ENCODE measurements at places on chromosomes 1 and 21.
A peak's percentile ranks its signal among the peaks of the same experiment; 100 is the strongest.

- no peak for DNase-seq
- no peak overlapping the region for H3K27ac ChIP-seq
- H3K36me3 ChIP-seq = no peaks in the 10 kb centered on the region
- H3K4me1 ChIP-seq = no peaks in the 10 kb centered on the region
- no peaks in the 10 kb centered on the region for H3K27me3 ChIP-seq
Measured at GRCh38 chr1:87279966-87280535, 48.6 kb upstream of the LMO4 start.

DNA sequence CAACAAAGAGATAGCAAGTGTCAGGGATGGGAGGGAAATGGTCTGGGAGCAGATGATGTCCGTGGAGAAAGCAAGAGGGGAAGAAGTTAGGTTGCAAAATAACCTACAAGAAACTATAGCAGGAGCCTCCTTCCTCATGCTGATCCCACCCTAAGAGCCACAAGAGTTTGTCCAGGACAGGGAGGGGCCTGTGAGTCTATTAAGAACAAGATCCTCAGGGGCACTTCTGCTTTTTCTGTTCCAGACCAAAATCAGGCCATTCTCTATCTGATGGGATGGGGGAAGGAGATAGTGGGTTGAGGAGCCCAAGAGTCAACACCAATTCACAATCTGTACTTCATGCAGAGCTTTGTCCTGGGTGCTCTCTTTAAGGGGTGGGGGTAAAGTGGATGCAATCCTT lies 7.7 kb upstream of the ATP1A4 start:
- H3K4me3 ChIP-seq = no peak overlapping the region
- no peak for DNase-seq
- no peaks in the 10 kb centered on the region for H3K36me3 ChIP-seq
- H3K4me1 ChIP-seq = no peaks in the 10 kb centered on the region

DNA sequence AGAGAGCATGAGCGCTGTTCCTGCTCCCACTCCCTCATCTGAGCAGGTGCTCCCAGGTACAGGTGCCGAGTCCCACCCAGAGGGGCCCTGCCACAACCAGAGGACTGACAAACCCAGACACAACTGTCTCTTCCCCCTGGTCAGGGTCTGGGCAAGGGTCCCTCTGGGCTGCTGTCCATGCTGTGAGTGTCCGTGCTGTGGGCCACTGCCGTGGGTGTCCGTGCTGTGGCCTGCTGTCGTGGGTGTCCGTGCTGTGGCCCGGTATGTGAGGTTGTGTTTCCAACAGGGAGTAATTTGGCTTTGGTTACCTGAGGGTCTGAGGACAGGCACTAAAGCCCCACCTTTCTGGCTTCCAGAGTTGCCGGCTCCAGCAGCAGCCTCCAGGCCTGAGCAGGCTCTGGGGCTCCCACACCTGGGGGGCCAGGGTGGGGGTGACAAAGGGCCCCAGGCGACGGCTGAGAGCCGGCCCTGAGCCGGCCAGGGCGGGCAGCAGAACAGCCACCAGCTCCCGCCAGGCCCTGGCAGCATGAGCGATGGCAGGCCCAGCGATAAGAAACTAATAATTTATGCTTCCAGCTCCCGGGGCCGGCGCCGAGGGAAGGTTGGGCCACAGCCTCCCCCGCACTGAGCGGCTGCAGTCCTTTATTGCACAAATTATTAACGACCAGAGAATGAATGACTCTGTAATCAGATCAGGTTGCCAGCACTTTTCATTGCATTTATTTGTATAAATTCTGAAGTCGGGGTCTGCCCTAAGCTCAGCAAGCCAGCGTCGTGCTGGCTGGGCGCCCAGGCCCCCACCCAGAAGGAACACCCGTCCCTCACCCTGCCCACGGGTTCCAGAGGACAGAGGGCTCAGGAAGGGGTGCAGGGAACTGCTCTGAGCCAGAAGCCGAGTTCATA lies 7.3 kb upstream of the SAMD11 start:
- H3K4me1 ChIP-seq = peaks cover 74% of the 10 kb centered on the region
- no peak overlapping the region for H3K4me3 ChIP-seq
- DNase-seq = peak; percentile 79
- no peaks in the 10 kb centered on the region for H3K36me3 ChIP-seq

DNA sequence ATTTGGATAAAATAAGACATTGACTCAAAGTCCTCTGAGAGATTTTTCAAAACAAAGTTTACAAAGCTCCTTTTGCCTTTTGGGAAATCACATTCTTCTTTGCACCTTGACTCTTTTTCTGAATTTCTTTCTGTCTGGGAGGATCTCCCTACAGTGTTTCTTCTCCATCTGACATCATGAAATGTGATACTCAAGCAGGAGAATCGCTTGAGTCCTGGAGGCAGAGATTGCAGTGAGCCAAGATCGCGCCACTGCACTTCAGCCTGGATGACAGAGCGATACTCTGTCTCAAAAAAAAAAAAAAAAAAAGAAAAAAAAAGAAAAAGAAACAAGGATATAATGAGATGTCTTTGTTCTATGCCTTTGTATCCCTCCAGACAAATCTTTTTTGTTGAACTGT lies 13.3 kb upstream of the GRIK1 start:
- no peaks in the 10 kb centered on the region for H3K36me3 ChIP-seq
- H3K4me1 ChIP-seq = no peaks in the 10 kb centered on the region
- peak; percentile 5 for DNase-seq

DNA sequence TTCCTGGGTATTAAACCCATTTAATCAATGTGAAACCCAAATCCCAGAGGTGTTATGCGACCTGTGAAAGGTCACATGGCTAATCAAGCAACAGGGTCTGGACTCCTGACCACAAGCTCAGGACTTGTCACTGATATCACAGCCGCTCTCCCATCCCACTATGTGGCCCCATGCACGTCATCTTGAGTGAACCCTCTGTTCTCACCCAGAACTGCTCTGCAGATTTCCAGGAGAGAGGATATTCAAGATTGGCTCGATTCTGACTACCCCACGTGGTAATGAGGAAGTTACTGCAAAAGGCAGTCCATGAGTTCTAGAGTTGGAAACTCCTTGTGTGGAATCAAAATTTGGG lies 173.5 kb upstream of the ETV3 start:
- H3K4me1 ChIP-seq = peaks cover 2% of the 10 kb centered on the region
- H3K27ac ChIP-seq = no peak overlapping the region
- no peak overlapping the region for H3K4me3 ChIP-seq
- no peaks in the 10 kb centered on the region for H3K36me3 ChIP-seq

DNA sequence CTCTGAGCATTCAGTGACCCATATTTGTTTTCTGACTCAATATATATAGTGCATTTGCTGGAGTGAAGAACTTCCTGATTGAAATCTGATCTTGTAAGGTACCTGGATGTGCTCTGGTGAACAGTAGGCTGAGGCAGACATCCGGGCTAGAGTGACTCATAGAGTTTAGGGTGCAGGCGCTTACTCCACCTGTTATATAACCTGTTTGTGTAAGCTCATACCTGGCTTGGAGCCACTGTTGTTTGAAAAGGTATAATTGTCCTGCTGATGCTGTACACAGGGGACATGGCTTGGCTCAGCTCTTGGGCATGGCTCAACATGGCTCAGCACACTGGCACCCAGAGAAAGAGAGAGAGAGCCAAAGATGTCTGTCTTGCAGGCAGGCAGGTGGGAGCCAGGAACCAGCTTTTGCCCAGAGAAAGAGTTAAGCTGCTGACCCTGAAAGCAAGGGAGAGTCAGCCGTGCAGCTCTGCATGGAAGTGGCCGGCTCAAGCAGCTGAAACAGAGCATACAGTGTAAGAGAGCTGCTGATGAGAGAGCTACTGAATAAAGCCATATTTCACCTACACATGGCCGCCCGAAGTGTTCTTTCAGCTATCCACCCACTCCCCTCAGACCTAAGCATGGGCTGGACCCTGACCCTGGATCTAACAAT lies 43.2 kb downstream of the GJA5 start:
- no peak for DNase-seq
- H3K36me3 ChIP-seq = no peaks in the 10 kb centered on the region
- no peak overlapping the region for H3K27ac ChIP-seq
- peaks cover 6% of the 10 kb centered on the region for H3K27me3 ChIP-seq
- H3K4me1 ChIP-seq = no peaks in the 10 kb centered on the region
- H3K4me3 ChIP-seq = no peak overlapping the region

DNA sequence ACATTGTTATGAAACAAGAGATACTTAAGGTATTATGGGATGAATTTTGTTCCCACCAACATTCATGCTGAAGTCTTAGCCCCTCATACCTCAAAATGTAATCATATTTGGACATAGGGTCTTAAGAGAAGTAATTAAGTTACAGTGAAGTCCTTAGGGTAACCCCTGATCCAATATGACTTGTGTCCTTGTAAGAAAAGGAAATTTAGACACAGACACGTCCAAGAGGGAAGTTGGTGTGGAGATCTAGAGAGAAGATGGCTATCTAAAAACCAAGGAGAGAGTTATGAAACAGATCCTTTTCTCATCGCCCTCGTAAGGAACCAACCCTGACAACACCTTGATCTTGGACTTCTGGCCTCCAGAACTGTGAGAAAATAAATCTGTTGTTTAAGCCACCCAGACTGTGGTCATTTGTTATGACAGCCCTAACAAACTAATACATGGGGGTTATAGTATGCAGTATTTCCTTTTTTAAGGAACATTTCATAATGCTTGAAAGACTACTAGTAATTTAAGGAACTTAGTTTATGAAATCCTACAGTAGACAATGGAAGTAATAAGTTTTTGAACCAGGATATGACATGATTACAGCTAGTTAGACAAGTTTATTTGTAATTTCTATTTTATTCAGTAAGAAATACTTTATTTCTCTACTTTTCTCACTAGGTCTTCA lies 875.5 kb upstream of the ADGRL2 start:
- no peaks in the 10 kb centered on the region for H3K4me1 ChIP-seq
- H3K4me3 ChIP-seq = no peak overlapping the region
- DNase-seq = no peak
- H3K36me3 ChIP-seq = no peaks in the 10 kb centered on the region
- no peaks in the 10 kb centered on the region for H3K27me3 ChIP-seq
- no peak overlapping the region for H3K27ac ChIP-seq

DNA sequence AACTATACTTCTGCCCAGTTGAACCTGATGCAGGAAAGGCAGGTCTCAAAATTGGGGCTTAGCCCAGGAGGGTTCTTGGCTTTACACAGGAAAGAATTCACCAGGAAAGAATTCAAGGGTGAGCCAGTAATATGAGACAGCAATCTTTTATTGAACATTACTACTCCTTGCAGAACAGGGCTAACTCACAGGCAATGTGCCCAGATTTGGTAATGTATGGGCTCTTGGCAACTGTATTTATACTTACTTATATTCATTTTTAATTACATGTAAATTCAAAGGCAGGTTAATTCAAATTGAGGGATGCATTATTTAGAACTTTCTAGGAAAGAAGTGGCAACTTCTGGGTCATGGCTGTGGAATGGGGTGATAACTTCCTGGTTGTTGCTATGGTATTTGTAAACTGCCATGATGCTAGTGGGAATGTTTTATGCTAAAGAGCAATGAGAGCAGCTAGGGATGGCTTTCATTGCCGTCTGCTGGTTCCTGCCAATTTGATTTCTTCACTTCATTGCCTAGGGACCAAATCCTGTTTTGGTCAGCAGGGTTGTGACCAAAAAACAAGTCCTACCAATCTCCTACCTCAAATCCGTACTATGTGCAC lies 107.5 kb downstream of the CHRM3 start:
- H3K4me1 ChIP-seq = no peaks in the 10 kb centered on the region
- no peak overlapping the region for H3K4me3 ChIP-seq
- H3K27me3 ChIP-seq = no peaks in the 10 kb centered on the region
- H3K36me3 ChIP-seq = no peaks in the 10 kb centered on the region

GRCh38 chr1:223444411-223444810 lies 51.2 kb downstream of the CCDC185 start:
- no peaks in the 10 kb centered on the region for H3K36me3 ChIP-seq
- H3K27ac ChIP-seq = no peak overlapping the region
- no peak overlapping the region for H3K4me3 ChIP-seq

DNA sequence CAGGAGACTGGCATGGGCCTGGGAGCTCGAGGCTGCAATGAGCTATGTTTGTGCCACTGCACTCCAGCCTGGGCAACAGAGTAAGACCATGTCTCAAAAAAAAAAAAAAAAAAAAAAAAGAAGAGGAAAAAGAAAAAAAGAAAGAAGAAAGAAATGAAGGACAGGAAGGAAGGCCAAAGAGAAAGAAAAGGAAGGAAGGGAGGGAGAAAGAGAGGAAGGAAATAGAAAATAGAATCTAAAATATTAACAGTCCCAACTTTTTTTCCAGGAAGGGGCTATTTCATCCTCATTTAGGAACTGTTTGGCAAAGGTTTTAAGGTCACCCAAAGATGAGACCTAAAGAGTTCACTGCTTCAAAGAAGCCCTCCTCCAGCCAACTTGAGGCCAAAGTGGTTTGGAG lies 2.5 kb downstream of the MUL1 start:
- DNase-seq = no peak
- no peaks in the 10 kb centered on the region for H3K4me1 ChIP-seq
- H3K27ac ChIP-seq = no peak overlapping the region

- no peaks in the 10 kb centered on the region for H3K36me3 ChIP-seq
- no peaks in the 10 kb centered on the region for H3K27me3 ChIP-seq
- H3K4me1 ChIP-seq = no peaks in the 10 kb centered on the region
Measured at GRCh38 chr1:26582836-26583460, 53.4 kb downstream of the RPS6KA1 start.

DNA sequence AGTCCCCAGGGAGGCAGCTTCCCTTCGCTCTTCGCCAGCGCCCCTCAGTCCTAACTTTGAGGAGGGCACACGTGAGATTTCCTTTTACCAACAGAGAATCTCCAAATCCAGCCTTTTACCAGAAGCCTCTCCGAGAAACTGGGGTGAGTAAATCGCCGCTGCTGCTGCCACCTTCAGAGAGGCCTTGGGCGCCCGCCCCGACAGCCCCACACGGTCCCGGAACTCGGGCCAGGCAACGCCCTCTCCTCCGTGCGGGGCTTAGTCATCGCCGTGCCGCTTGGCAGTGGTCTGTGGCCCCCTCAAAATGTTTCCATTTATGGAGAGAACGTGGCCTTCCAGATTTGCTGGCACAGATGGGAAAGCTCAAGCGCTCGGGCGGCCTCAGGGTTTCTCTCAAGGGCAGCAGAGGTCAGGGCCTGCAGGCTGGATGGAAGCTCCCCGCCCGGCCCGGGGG lies 41.4 kb upstream of the COL6A2 start:
- peak overlapping the region; percentile 84 for H3K27ac ChIP-seq
- H3K36me3 ChIP-seq = no peaks in the 10 kb centered on the region
- peak; percentile 84 for DNase-seq
- H3K4me3 ChIP-seq = no peak overlapping the region
- no peaks in the 10 kb centered on the region for H3K4me1 ChIP-seq

DNA sequence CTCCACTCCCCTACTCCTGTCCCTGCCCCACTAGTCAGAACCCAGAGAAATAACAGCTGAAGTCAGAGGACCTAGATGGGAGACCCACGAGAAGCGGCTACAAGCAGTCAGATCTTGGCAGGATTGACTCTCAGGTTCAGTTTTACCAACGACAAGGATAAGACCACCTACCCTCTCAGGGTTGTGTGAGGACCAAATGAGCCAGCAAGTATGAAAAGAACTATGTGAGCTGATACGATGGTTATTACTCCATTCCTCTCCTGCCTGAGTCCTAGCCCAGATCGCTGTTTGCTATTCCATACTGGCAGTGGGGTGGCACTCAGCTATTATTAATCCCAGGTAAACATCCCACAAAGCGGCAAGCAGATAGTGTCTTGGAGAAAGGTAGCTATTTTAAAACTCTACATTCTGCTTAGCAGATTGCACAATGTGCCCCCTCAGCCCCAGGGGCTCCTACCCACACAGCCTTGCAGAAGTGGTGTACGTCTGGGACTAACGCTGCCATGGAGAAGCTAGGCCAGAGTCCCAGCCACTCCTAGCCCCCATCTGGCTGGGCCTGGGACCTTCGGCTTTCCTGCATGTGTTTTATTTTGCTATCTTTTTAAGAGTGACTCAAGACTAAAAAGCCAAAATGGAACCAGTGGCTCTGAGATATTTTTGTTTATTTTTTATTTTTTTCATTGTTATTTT lies 58.9 kb downstream of the CD46 start:
- H3K4me3 ChIP-seq = no peak overlapping the region
- peaks cover 50% of the 10 kb centered on the region for H3K36me3 ChIP-seq
- H3K4me1 ChIP-seq = peaks cover 11% of the 10 kb centered on the region
- no peaks in the 10 kb centered on the region for H3K27me3 ChIP-seq

All from lung (tissue), 17 donors.